ENCODE measurements at places on chromosomes 4 and X. TPM values are rescaled to one million over a fixed set of nuclear protein-coding genes. Genes with fewer than 3 reads are reported as not detected.

The UGT8 gene
- 76.6 TPM for polyA plus RNA-seq

The GAGE12E gene
- polyA plus RNA-seq, result not detected

The PSAPL1 gene
- polyA plus RNA-seq, result 0.49 TPM

The CLDN2 gene
- 196 TPM for polyA plus RNA-seq

The LRAT gene
- polyA plus RNA-seq, result 1.6 TPM

DNA sequence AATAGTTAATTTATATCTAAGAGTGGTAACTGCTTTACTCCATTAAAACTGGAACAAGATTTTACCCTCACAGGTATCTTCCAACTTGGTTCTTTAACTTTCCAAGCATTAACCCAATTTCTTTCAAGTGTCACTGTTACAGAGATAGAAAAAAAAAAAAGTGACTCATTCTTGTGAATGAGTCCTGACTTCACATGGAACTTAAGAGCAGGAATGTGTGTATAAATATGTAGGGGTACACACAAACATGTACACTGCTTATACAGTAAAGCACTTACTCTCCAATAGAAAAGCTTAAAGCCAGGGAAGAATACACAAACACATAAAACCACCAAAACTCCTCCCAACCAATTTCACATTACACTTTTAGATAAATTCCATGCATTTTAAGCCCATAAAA lies 38.8 kb downstream of the TAPT1 start:
- DNase-seq, result no peak

- peak; percentile 47 for DNase-seq
Measured at GRCh38 chr4:153209410-153209809, 5.2 kb downstream of the TRIM2 start.

DNA sequence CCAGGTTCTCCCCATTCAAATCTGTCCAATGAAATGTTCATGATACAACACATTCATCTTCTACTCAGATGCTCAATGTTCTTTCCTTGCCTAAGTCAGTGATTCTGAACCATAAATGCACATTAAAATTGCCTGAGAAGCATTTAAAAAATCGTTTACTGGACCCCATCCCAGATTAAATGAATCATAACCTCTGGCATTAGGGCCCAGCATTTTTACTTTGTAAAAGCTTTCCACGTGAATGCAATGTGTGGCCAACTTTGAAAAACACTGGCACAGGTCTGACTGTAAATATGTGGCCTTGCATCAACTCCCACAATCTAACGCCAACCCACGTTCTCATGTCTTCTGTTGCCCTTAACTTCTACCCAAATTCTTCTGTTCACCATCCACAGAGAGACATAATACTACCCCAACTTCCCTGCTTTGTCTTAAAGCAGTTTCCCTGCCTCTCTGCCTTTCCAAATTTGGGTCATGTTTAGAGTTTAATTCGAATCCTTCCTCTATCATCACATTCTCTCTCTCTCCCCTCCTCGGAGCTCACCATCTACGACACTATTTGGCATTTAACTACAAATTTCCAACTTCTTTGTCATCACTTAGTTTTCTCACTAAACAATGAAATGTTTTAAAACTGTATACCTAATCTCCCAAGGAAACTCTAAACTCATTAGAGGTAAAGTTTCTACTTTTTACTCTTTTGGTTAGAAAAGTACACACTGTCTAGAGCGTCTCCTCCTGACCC lies 78.7 kb downstream of the PRKG2 start:
- no peak for DNase-seq

GRCh38 chr4:143384381-143384994 lies 47.8 kb downstream of the GAB1 start:
- no peak for DNase-seq

The ZFP92 gene
- 5.0 TPM for polyA plus RNA-seq
